ENCODE measurements at places on chromosomes 6 and 20. TPM values are rescaled to one million over a fixed set of nuclear protein-coding genes. Genes with fewer than 3 reads are reported as not detected.

GRCh38 chr6:154886471-154886870 lies 108.6 kb upstream of the TIAM2 start:
- DNase-seq: no peak
- no peak overlapping the region for H3K27ac ChIP-seq
- no peaks in the 10 kb centered on the region for H3K36me3 ChIP-seq
- H3K27me3 ChIP-seq: no peaks in the 10 kb centered on the region

GRCh38 chr20:4633780-4634179 lies 87.9 kb upstream of the PRND start:
- no peak overlapping the region for H3K27ac ChIP-seq
- H3K27me3 ChIP-seq: no peaks in the 10 kb centered on the region
- H3K4me3 ChIP-seq: no peak overlapping the region
- H3K36me3 ChIP-seq: no peaks in the 10 kb centered on the region
- no peaks in the 10 kb centered on the region for H3K4me1 ChIP-seq
- DNase-seq: no peak

The NTSR1 gene
- total RNA-seq: 0.14 TPM

DNA sequence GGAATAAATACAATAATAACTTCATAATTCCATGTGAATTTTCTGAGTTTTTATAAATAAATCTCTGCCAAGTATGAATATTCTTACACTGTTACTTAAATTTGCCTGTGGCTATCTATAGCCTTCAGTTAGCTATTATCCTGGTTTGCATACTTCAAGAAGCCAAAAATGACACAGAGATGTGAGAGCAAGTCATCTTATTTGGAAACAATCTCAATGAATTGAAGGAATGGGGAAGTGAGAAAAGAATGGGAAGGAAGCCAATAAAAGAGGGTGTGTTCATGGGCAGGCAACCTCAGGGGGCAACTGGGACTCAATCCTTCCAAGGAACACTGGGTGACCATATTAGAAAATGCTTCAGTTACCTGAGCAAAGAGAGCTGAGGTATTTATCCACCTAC lies 9.9 kb downstream of the HAO1 start:
- DNase-seq: no peak
- H3K27me3 ChIP-seq: no peaks in the 10 kb centered on the region
- no peaks in the 10 kb centered on the region for H3K36me3 ChIP-seq
- H3K4me1 ChIP-seq: no peaks in the 10 kb centered on the region
- no peak overlapping the region for H3K27ac ChIP-seq

The SLC26A8 gene
- 1.4 TPM for total RNA-seq

The NKX2-4 gene
- total RNA-seq: not detected

DNA sequence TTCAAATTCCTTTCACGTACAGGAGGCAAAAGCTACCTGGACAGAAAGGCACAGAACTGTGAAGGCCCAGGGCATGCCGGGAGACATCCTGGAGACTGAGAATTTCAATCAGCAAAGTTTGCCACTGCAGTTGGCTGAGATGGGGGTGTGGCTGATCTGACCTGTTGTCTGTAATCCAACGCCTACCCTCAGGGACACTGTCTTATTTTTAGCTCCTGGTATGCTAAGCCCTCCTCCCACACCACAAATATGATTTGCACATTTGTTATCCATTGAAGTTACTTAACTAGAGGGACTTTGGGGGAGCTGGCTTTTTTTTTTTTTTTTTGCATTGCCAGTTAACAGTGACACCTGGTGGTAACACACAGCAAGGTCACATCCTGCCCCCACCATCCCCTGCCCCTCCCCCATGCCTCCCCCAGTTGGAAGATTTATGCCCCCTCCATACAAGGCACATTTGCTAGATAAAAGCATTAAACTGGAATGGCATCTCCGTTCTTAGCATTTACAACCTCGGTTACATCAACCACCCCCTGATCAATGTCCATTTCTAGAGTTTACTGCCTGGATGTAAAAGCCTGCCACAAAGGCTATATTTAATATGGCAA lies 40.4 kb downstream of the TTI1 start:
- peaks cover 31% of the 10 kb centered on the region for H3K4me1 ChIP-seq
- no peak for DNase-seq
- H3K27ac ChIP-seq: no peak overlapping the region
- no peak overlapping the region for H3K4me3 ChIP-seq

DNA sequence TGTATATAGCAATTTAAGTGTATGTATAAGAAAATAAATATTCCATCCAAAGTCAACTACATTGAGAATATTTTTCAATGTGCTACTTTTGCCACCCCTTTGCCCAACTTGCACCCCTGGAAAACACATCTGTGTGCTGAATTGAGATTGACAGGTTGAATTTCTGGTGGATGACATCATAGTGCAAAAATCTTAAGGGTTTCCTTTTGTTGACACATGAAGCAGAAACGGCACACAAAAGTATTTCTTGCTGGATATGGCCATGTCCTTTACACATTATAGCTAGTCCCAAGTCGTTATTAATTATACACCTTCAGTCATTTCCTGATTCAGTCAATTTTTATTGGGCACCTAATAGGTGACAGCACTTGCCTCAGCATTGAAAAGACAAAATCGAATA lies 188.7 kb upstream of the FBXL4 start:
- no peak for DNase-seq
- H3K4me3 ChIP-seq: no peak overlapping the region
- no peaks in the 10 kb centered on the region for H3K4me1 ChIP-seq

Measured in Caco-2 (cell line).